ENCODE measurements at places on chromosomes 13 and 19.

DNA sequence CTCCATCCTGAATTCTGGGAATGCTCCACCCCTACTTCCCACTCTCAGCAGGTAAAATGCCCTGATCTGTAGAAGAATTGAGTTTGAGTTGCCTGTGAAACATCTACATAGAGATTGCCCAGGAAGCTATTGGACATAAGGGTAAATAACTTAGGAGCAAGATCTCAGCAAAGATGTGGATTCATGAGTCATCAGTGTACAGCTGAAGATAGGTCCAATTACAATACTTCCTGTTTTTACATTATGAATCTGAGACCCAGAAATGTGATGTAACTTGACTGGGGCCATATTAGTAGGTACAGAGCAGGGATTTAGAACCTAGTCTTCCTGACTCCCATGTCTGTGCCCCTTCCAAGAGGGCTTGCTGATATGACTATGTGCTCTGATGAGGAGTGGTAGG is 79.4 kb upstream of the FNDC3A start:
- no peak for DNase-seq

GRCh38 chr13:110312339-110313031 is 5.4 kb downstream of the COL4A2 start:
- DNase-seq, result no peak

DNA sequence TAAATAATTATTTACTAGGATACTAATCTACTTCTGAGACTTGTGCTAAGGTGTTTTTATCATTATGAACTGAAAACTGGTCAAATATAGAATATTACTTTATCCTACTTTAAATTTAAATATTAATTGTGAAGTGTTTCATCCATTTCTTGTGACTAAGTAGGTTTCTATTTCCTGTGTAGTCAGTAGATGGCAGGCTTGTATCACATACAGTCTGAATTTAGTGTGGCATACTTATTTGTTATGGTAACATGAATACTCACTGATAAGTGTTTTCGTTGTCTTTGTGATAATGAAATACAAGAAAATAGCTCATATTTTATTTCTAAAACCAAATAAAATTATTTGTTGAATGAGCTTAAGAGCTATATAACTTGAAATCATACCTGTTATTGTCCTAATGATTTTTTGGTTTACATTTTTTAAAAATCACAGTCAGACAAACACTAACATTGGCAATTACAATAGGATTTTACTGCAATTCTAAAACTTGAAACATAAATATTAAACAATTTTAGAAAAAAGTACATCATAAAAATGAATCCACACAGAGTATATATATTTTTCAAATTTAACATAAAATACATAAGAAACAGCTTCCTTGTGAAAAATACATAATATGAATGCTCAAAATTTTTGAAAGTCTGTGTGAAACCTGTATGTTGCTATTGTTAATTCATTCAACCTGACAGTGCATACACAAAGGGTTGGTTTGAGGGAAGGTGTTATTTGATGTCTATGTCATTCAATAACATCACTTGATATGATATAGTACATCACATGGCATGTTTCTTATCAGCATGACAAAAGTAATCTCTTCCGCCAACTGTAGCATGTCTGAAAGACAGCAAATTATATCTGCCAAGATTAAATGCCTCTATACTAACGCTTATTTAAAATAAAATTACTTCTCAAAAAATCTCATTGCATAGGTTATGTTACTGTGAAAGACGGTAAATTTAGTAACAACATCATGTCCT is 904.8 kb upstream of the PCDH20 start:
- no peak for DNase-seq

GRCh38 chr13:101303521-101303920 is 112.8 kb downstream of the NALCN start:
- no peak for DNase-seq

- no peak for DNase-seq
Observed at GRCh38 chr13:41427666-41428065, 29.7 kb upstream of the RGCC start.

DNA sequence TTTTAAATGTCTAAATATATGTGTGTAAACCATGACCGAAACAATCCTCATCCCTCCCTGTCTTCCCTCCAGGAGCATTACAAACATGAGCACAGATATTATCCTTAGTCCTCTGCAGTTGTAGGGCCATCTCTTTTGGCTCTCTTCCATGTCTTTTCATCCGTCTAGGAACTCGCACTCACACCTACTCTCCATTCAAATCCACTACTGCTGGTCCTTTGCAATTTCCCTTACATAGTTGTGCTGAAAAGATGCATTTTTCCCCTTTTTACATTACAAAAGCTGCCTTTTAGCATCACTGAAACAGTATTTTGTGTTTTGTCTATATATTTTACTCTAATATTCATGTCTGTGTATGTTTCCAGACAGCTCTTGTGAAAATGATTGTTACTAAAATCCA is 237.8 kb downstream of the DACH1 start:
- DNase-seq, result no peak

DNA sequence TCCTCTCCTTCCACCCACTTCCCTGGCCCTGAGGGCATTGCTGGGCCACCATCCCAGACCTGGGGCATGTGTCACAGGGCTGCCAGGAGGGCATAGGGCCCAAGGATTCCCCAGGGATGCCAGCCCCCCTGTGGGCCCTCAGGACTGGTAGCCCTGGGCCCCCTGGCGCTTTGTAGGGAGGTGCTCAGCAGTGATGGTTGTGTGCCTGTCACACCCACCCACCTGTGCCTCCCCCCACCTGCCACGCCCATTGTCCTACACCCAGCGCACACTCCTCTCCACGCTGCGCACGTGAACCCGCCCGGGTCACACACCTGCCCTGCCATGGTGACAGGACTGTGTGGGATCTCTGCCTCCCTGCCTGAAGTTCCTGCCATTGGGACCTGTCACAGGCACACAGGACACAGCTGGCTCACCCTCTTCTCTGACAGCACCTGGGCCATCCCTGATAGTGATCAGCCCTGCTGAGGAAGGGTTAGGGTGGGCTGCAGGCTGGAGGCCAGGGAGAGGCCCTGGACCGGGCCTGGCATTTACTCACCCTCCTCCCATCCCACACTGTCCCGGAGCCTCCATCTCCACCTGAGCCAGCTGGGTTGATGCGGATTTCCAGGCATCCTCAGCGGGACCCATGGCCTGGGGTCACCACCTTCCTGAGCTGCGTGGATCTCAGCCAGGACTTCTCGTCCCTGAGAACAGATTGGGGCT is 23.9 kb downstream of the WTIP start:
- no peak for DNase-seq

GRCh38 chr19:18899624-18900560 is 3.9 kb upstream of the CERS1 start:
- no peak for DNase-seq

GRCh38 chr13:90177512-90177911 is 1170.0 kb upstream of the MIR17HG start:
- no peak for DNase-seq

DNA sequence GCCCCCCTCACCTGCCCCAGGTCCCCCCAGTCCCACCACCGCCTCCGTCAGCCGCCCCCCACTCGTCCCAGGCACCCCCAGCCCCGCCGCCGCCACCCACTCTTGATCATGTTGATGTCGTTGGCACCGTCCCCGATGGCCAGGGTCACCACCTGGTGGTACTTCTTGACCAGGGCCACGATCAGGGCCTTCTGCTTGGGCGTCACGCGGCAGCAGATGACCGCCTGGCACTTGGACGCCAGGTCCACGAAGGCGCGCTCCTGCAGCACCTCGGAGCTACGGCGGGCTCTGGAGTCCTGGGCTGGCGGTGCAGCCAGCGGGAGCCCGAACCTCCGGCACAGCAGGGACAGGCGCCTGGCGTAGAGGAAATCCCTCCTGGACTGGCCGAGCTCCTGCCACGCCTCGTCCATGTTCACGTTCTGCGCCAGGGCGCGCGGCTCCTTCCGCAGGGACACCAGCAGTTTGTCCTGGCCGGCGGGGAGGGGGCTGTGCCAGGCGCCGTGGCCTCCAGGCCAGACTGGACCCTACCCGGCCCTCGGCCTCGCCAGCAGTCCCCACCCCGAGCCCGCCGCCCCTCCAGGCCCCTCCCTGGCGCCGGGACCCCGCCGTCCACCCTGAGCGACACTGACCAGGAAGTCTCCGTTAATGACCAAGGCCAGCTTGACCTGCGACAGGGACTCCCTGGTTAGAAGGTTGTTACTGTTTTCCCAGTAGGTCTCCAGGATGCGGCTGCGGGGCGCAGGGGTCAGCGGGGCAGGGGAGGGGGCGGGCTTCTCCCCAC is 22.6 kb downstream of the ATP8B3 start:
- no peak for DNase-seq

GRCh38 chr13:84686973-84687372 is 804.7 kb upstream of the SLITRK1 start:
- DNase-seq, result no peak

GRCh38 chr13:87147076-87147475 is 524.1 kb upstream of the SLITRK5 start:
- DNase-seq, result no peak

- no peak for DNase-seq
Observed at GRCh38 chr19:5434970-5435641, 20.1 kb upstream of the ZNRF4 start.

DNA sequence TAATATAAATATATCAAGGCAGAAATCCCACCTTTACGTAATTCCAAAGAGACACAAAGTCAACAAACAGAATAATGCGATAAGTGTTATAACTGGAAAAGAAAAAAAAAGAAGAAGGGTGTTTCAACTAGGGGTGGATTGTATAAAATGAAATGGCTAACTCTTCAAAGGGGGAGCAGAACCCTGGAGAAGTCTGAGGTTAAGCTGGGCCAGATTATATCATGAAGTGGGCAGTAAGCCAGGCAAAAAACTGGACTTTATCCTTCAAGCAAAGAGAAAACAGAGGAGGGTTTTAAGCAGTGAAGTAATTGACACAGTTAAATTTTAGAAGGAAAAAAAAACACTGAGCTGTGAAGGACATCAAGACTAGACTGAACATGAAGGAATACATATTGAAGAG is 41.9 kb downstream of the TBC1D4 start:
- no peak for DNase-seq

GRCh38 chr19:42480335-42481095 is 37.8 kb upstream of the CXCL17 start:
- peak; percentile 53 for DNase-seq

- no peak for DNase-seq
Observed at GRCh38 chr19:45161738-45162607, 1.2 kb upstream of the NKPD1 start.

GRCh38 chr13:31860002-31860401 is 120.7 kb downstream of the RXFP2 start:
- no peak for DNase-seq

DNA sequence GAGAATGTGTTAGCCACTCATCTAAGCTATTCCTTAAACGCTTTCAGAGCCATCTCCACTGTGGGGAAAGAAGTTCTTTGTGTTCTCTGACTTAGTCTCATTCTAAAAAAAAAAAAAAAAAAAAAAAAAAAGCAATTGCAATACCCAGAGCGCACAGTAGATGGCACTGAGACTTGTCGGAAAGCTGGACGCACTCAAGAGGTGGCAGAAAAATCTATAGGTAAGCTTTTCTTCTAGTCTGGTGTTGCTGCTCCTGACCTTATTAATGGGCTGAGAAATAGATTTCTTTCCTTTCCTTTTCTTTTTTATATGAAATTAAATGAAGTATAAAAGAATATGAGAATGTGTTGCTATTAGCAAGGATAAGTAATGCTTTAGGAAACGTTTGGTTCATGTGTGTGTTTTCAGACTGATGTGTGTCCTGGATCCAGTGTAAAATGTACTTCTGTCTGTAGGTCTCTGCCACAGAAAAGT is 4.7 kb upstream of the GJB2 start:
- DNase-seq, result peak; percentile 41

DNA sequence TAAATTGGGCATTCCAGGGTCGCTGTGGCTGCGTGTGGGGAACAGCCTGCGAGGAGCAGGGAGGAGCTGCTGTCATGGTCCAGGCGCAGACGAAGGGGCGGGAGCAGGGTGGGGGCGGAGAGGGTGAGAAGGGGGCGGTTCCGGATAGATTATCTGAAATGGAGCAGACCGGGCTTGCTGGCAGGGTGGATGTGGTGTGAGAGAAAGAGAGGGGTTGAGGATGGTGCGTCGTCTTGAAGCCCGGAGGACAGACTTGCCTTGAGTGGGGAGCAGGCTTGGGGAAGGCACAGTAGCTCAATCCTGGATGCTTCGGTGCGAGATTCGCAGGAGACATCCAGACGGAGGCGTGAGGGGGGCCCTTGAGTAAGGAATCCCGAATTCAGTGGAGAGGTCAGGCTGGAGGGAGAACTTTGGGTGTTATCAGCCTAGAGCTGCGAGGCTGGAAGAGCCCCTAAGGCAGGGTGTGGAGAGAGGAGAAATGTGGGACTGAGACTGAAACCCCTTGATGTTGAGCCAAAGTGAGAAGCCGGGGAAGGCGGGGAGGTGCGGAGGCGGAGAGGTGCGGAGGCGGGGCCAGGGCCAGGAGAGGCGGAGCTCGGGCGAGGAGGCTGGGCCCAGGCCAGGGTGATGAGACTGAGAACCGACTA is 40.6 kb downstream of the DPF1 start:
- no peak for DNase-seq

DNA sequence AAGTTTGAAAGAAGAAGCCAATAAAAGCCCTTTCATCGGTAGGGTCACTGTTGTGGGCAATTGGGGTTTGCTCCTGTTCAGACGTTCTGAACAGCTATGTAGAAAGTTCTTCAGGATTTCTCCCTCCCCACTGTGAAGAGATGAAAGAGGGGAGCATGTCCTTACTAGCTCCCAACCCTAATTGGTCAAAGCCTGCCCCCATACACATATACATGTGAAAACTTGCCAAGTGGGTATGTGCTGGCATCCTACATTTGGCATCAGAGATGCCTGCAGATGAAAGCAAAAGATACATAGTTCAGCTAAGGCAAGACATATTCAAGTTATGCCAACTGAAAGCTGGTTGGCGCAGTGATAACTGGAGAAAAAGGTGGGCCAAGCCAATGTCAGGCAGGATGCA is 363.1 kb upstream of the DACH1 start:
- no peak for DNase-seq

GRCh38 chr13:79084802-79085424 is 321.1 kb downstream of the RBM26 start:
- DNase-seq, result no peak

DNA sequence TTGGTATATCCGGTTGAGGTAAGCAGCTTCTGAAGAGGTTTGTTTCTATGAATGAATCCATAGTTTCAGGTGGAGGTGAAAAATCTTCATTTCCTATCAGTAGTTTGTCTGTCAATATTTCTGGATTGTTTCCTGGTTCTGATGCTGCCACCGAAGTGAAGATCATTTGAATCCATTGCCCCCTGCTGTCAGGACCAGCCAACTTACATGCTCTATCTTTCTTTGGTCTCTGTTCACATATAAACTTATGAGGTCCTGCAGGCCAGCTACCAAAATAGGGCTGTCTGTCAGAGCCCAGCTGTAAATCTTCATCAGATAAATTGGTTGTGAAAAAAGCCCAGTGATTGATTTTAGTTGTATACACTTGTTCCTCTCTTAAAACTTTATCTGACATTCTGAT is 15.2 kb upstream of the N4BP2L1 start:
- peak; percentile 65 for DNase-seq

DNA sequence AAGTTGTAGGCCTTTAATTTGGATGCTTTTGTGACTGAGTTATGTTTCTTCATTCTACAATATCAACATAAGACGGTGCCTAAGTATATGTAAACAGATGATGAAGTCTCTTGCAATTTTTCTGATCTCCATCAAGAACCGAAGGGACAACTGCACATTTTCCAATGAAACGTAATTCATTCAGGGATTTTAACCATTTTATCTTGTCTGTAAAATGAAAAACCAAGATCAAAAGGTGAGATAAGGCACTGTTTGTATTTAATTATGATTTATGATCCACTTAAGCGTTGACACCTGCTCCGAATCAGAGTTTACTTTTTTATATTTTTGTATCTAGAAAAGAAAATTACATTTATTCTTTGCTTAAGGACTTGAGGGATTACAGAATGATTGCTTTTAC is 556.8 kb upstream of the ARGLU1 start:
- no peak for DNase-seq
